ENCODE measurements at places on chromosomes 4 and X. TPM values are rescaled to one million over a fixed set of nuclear protein-coding genes. Genes with fewer than 3 reads are reported as not detected.

GRCh38 chr4:57591073-57591472, 480.9 kb upstream of the IGFBP7 start:
- DNase-seq: no peak

DNA sequence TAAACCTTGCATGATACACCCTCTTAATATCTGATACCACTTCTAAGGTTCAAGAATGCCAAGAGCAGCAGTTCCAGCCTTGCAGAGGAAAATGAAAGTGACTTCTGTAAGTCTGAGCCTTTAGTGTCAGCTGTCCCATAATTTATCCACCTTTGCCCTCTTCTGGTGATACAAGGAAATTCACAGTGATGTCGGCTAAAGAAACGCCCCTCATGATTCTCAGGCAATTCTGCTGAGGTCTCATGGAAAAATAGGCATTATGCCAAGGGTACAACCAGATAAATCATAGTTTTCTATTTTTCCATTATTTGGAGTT, 172.2 kb upstream of the CXCL13 start:
- DNase-seq: peak; percentile 6

DNA sequence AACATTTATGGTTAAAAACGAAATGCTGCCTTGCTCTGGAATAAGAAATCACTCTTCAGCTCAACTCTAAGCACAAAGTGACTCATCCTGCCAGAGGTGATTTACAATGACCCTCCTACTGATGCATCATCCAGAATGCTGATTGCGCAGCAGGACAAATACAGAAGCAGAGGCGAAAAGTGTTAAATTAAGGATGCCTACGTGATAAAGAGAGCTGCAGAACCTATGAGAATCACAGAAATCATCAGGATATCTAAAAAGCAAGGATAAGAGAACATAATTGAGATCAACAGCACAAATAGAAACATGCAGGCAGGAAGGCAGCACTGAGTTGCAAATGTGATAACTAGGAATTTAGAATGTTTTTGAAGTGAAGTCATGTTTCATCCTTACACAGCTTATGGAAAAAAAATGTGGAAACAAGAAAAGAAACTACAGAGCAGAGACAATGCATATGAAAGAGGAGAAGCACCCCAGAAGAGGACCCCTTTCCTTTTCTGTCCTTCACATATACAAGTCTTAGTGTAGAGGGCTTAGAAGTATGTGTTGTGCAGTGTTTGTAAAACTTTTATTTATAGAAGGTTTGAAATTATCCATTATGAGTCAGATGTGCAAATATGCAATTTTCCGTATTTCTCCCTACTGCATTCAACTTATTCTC, 188.4 kb downstream of the SLC7A11 start:
- DNase-seq: no peak

GRCh38 chr4:6204871-6205566, 4.7 kb upstream of the JAKMIP1 start:
- DNase-seq: no peak

- no peak for DNase-seq
These were observed 1250.6 kb downstream of the ADGRL3 start for GRCh38 chr4:62450740-62451139.

DNA sequence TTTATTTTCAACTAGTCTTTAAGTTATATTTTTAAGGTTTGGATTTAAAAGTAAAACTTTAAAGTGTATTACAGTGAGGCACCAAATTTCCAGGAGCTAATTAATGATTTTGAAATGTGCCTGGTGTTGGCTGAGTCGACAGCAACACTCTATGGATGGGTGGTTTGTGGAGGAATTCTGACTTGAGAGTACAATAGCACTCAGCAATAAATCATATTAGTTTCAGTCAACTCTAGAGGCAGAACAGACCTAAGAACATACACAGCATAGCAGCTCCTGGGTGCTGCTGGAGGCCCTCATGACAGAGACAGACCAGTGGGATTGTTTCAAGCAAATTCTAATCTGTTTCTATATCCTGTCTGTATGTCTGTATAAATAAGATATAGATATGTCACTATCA, 673.4 kb downstream of the TRIML1 start:
- DNase-seq: no peak

GRCh38 chr4:106909486-106910188, 126.5 kb downstream of the DKK2 start:
- no peak for DNase-seq

- no peak for DNase-seq
These were observed 29.8 kb downstream of the PAGE2 start for GRCh38 chrX:55118574-55118973.

DNA sequence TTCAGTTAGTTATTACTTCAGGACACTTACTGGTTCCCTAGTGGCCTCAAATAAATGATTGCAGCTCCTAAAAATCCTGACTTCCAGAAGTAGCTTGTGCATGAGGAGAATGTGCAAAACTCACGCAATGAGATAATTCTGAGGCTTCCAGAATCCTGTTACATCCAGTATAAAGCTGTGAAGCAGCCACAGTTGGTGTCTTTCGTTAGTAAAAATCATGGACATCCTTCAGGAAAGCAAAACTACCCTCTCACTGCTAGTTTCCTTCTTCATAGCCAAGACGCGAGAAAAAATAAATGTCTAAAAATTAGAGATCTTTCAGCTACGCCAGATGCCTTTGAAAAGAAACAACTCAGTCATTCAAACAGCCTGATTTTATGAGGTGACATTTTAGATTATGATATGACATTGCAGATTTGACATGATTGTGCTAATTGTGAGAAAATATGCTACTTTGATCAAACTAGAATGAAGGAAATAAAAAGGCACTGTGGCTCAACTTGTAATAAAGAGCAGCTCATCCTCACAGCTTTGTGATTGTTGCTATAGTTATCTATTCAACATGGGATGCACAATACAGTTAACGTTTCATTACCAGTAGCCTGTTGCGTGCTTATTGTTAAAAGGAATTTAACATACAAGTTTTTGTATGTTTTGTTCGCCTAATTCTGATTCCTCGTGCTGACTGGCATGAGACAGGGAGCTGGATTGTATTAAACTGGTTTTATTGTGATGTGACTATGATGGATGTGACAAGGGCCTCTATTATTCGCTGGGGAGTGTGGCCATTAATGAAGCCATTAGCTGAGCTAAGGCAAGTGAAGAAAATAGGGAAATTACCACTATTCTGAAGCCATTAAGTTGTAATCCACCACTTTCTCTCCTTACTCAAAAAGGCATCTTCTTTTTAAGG, 40.5 kb downstream of the AFF2 start:
- DNase-seq: peak; percentile 32

DNA sequence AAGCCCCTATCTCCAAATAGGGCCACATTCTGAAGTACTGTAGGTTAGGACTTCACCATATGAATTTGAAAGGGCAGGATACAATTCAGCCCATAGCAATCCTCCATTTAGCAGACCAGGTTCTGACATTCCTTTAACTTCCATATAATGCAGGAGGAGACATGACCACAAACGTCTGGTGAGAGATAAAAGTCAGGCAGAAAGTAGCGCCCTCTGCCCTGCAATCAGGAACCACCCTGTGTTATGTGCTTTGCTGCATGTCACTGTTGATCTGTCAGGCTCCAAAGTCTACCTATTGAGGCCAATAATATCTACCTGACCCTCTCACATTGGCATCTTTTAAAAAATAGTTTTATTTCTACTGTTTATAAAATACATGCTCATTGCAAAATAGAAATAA, 30.2 kb upstream of the SEPSECS start:
- DNase-seq: no peak

DNA sequence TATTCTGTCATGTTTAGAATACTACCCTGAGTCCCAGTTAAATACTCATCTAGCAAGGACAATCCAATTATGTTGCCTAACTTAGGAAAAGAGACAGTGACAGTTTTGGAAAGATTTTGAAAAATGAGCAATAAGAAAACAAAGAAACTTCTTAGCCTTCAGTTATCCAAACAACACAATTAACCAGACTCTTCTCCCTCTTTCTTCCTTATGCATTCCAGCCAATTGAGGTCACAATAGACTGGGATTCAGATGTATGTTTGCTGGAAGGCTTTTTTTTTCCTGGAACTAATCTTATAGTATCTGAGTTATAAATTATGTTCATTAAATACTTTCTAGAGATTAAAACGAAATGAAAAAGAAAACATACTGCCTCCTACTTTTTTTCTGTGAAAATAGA, 109.6 kb downstream of the GUCY2F start:
- DNase-seq: no peak

GRCh38 chr4:156560701-156561100, 410.9 kb downstream of the PDGFC start:
- DNase-seq: no peak

- DNase-seq: no peak
These were observed 58.0 kb downstream of the SEPTIN11 start for GRCh38 chr4:77007358-77008230.

- peak; percentile 10 for DNase-seq
These were observed 3.1 kb upstream of the ZFX start for GRCh38 chrX:24146283-24146949.

DNA sequence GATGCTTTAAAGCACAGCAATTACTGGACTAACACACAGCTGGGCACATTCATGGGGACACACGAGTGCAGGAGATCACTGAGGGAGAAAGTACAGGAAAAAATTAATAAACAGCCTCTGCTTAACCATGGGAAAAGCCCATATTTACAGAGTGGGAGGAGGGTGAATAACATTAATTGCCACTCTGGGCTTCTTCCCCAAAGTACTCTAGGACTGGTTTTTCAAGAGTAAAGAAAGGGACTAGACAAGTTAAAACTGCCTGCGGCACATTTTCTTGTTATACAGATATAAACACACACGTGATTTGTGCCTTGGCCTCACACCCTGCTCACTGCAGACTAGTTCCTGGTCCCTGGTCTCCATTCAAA, 179.7 kb upstream of the TET2 start:
- DNase-seq: no peak

- DNase-seq: no peak
These were observed 212.4 kb upstream of the GPC4 start for GRCh38 chrX:133627673-133628072.

DNA sequence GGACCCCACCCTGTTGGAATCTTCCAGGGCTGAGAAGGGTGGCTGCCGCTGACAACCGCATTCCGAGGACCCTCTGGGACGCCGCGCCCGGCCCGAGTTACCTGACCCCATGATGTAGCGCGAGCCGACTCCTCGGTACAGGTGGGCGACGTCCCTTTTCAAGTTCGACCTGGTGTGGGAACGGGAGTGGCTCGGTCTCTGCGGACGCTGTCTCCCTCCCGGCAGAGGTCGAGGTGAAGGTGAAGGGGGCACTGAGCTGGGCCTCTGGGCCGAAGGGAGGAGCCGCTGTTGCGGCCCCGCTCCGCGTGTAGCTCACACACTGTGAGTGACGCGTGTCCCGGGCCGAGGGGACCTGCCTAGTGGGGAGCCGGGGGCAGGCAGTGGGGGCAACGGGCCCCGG, 4.5 kb downstream of the GTPBP6 start:
- DNase-seq: no peak

DNA sequence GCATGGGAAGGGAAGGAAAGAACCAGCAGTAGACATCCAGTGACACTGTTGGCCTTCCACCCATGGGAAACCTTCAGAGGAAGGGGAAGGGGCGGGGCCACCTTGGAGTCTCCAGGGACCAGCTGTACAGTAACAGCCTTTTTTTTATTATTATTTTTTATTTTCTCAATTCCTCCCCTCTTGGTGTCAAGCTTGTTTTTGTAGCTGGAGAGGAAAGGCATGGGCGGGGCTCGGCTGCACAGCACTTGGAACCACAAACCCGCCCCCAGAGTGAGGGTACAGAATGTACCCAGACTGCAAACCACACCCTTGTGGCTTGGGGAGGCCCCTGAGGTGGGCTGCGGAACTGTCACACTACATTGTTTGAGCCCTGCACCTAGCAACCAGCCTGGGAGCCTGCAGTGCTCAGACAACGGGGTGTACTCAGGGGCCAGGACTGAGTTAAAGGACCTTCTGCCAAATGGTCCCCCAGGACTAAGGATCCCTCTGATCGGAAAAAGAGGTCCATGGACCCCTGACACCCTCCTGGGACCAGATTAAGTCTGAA, 45.7 kb downstream of the PRPS1 start:
- DNase-seq: no peak

DNA sequence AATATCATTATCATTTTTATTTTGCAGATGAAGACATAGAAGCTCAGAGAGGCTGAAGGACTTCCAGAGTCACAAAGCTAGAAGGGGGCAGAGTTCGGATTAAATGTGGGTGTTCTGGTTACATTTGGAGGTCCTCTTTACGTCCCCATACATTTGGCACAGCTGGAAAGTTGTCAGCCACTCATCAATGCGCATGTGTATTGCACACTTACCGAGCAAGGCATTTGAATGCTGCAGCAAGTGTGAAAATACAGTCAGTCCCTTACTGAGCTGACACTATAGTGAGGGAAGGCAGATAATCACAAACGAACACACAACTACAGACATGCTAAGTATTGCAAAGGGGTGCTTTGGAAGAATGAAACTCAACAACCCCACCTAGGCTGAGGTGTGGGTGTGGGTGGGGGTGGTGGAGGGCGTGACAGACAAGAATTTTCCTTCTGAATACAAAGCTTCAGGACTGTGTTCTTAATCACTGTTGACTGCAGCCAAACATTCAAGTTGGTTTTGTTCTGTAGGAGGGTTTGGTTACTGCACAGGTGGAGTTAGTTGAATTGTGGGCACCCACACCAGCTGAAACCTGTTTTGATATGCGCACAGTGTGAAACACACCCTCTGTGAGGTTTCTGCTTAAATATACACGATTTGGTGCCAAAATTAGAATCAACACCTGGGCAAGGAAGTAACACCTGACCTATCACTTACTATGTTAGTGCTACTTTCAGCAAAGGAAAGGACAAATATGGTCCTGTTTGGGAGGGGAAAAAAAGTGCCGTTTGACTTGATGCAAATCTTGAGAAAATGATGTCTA, 72.4 kb downstream of the COQ2 start:
- DNase-seq: no peak

GRCh38 chrX:36434522-36434921, 515.0 kb downstream of the CFAP47 start:
- DNase-seq: no peak

DNA sequence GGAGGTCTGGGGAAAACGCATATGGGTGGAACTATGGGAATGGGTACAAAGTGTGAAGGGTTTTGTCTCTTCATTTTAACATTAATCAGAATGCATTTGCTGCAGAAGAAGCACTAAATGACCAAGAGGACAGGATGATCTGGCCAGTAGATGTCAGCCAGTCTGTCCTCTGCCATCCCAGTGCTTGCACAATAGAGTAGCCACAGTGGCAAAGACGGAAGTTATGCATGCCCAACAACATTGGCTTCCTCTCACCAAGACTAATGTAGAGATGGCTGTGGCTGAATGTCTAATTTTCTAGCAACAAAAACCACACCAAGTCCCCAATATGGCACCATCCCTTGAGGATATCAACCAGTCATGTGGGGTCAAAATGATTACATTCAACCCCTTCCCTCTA, 45.0 kb upstream of the ARHGEF6 start:
- no peak for DNase-seq

PNMA6F gene
- 3.7 TPM for total RNA-seq

RRAGB gene
- 65.7 TPM for total RNA-seq

CT45A10 gene
- total RNA-seq: not detected

TRIML2 gene
- total RNA-seq: not detected

NLGN3 gene
- total RNA-seq: 31.2 TPM

SLC25A43 gene
- 13.3 TPM for total RNA-seq

C4orf50 gene
- 6.4 TPM for total RNA-seq

PRRG1 gene
- total RNA-seq: 17.9 TPM

GAB3 gene
- total RNA-seq: 4.4 TPM

FGA gene
- not detected for total RNA-seq

CHST7 gene
- total RNA-seq: 6.6 TPM

CCKAR gene
- 3.5 TPM for total RNA-seq

IL3RA gene
- 3.8 TPM for total RNA-seq

Data from spinal cord (tissue), 10 donors.